ENCODE measurements at places on chromosomes 4 and X. TPM values are rescaled to one million over a fixed set of nuclear protein-coding genes. Genes with fewer than 3 reads are reported as not detected.

The ARHGAP4 gene
- total RNA-seq = 41.3 TPM

The AADAT gene
- 29.4 TPM for total RNA-seq

DNA sequence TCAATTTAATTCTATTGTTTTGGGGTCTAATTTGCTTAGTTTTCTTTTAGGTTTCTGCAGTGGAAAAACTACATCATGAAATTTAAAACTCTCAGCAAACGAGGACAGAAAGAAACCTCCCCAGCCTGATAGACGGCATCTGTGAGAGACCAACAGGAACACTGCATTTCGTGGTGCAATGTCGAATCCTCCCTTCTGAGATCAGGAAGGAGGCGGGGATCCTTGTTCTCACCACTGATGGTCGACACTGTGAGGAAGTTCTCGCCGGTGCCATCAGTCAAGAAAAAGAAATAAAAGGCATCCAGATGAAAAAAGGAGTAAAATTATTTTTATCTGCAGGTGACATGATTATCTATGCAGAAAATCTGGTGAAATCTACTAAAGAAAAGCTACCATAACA is 16.5 kb downstream of the GAK start:
- H3K27me3 ChIP-seq = no peaks in the 10 kb centered on the region
- no peak overlapping the region for H3K4me3 ChIP-seq
- no peak overlapping the region for H3K27ac ChIP-seq
- peak; percentile 62 for DNase-seq

The ENPEP gene
- total RNA-seq = 1.7 TPM

- no peaks in the 10 kb centered on the region for H3K27me3 ChIP-seq
- no peaks in the 10 kb centered on the region for H3K4me1 ChIP-seq
- H3K27ac ChIP-seq = no peak overlapping the region
- DNase-seq = no peak
- no peak overlapping the region for H3K4me3 ChIP-seq
Observed at GRCh38 chrX:139192386-139192961, 338.1 kb upstream of the F9 start.

DNA sequence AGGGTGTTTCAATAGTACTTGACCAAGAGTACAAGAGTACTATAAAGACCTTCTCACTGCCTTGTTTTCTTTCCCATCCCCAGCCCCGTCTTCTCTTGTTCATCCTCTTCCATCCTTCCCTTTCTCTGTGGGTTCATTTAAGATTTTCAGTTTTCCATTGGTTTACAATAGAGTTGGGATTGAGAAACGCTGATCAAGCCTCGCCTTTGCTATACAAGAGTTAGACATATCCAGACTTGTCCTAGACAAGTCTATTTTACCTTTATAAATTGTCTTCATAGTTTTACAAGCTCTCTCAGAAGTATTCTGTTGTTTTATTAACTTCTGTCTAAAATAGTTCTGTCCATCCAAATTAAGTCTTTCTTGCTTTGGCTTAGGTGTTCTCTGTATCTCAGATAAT is 29.6 kb upstream of the SCML1 start:
- no peak overlapping the region for H3K4me3 ChIP-seq

DNA sequence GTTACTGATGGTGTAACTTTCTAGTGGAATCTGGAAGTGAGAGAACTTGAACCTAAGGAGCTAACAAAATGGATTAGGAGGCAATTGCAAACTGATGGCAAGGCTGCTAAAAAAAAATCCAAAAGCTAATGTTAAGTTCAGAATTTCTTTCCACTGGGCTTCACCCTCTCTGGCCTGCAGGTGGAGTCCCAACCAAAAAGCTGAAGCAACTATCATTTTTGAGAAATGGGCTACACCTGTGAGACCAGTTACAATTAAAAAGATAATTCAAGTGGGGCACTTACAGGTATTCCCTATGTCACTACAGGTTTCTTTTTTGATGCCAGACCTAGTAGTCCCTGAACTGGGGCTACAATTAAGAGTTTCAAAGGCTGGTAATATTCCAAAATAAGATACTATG is 142.1 kb upstream of the FTHL17 start:
- H3K4me3 ChIP-seq = no peak overlapping the region
- no peaks in the 10 kb centered on the region for H3K4me1 ChIP-seq
- no peak overlapping the region for H3K27ac ChIP-seq
- no peak for DNase-seq

The PORCN gene
- 58.7 TPM for total RNA-seq

DNA sequence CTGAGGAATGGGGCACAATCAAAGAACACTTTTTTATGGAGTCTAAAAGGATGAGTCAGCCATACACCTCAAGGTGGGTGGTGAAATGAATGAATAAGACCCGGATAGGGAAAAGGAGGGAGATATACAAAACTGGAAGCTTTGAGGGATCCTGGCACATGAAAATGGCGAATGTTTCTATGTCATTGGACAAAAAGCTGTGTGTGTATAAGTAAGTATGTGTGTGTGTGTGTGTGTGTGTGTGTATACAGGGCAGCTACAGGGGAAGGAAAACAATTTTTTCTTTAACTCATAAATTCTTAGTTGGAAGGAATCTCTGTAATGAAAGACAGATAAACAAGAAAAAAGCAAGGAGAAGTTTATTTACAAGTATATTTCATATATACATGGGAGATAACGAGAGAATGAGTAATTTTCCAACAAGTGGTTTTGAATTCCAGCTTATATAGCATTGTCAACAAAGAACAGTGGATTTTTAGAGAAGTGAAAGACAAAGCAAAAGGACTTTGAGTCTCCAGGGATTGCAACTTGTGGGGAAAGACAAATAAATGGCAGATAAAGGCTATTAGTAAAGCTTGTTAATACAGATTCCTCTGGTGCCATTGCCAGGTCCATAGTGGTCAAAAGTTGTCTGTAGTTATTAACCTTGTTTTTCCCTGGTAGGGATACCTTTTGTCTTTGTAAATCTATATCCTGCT is 99.7 kb downstream of the MMRN1 start:
- no peak overlapping the region for H3K27ac ChIP-seq
- no peaks in the 10 kb centered on the region for H3K4me1 ChIP-seq
- no peak for DNase-seq
- no peaks in the 10 kb centered on the region for H3K27me3 ChIP-seq

- no peaks in the 10 kb centered on the region for H3K27me3 ChIP-seq
- DNase-seq = no peak
- no peak overlapping the region for H3K4me3 ChIP-seq
- H3K27ac ChIP-seq = no peak overlapping the region
- no peaks in the 10 kb centered on the region for H3K36me3 ChIP-seq
- H3K4me1 ChIP-seq = no peaks in the 10 kb centered on the region
Observed at GRCh38 chr4:154604696-154605200, 7.7 kb downstream of the FGG start.

- H3K27ac ChIP-seq = no peak overlapping the region
- no peaks in the 10 kb centered on the region for H3K4me1 ChIP-seq
- H3K36me3 ChIP-seq = no peaks in the 10 kb centered on the region
- no peaks in the 10 kb centered on the region for H3K27me3 ChIP-seq
- no peak for DNase-seq
- no peak overlapping the region for H3K4me3 ChIP-seq
Observed at GRCh38 chrX:103423955-103424638, 47.8 kb downstream of the BEX3 start.

Measured in testis (tissue), 5 donors.